ENCODE measurements at places on chromosomes 1 and 21.

- no peak for DNase-seq
Observed at GRCh38 chr1:30756545-30757351, 826 bp downstream of the LAPTM5 start.

DNA sequence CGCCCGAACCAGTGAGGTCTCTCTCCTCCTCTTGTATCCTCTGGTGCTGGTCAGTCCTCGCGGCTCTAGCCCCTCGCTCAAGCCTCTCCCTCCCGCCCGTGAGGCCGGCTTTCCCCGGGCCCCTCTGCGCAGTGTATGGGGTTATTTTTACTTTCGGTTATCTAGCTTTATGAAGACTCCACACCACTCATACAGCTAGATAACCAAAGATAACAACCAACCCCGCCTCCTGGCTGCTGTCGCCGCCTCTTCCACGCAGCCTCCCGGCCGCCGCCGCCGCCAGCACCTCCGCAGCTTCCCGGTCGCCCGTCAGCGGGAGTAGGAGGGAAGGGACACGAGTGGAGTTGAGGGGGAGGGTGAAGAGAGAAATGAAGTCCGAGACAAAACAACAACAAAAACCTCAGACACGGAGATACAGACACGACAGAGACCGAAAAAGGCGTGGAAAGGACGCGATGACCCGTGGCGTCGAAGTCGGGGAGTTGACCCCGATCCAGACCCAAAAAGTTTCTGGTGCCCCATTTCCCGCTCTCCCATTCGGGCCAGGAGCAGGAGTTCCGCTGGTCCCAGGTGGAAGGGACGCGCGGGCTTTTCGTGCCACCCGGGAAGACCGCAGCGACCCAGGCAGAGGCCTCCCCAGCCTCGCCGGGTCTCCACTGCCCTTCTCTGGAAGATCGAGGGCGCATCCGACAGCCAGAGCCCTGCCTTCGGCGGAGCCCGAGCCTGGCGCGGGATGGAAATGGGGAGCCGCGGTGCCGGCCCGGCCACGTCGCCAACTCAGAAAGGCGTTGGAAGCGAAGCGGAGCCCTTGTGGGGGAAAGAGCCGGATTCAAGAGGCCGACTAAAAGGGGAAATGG, 51.4 kb downstream of the RHBG start:
- peak; percentile 54 for DNase-seq

GRCh38 chr1:109655615-109656519, at the start of gene GSTM4:
TSS of gene GSTM4 (plus strand) at chr1:109656099. CDS start at chr1:109656390, 291 bp downstream.
- DNase-seq = peak; percentile 86

GRCh38 chr1:89723863-89724262, 90.9 kb downstream of the LRRC8C start:
- no peak for DNase-seq

DNA sequence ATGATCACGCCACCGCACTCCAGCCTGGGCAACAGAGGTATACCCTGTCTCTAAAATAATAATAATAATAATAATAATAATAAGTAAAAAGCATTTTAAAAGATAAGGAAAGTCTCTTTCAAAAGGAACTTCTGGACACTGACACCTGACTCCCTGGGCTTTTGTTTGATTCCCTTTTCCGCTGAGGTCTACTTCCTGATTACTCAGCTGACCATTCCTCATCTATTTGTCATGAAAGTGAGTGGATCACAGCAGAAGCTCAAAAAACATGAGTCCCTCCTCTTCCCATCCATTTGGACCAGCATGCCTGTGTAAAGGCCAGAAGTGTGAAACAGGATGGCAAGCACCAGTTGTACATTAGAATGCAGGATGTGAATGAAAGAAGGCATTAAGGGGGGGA, 61.1 kb upstream of the FBXO28 start:
- DNase-seq = no peak

- DNase-seq = no peak
Observed at GRCh38 chr1:23249787-23250454, 32.6 kb upstream of the HTR1D start.

- no peak for DNase-seq
Observed at GRCh38 chr1:97833881-97834280, 87.0 kb downstream of the DPYD start.

DNA sequence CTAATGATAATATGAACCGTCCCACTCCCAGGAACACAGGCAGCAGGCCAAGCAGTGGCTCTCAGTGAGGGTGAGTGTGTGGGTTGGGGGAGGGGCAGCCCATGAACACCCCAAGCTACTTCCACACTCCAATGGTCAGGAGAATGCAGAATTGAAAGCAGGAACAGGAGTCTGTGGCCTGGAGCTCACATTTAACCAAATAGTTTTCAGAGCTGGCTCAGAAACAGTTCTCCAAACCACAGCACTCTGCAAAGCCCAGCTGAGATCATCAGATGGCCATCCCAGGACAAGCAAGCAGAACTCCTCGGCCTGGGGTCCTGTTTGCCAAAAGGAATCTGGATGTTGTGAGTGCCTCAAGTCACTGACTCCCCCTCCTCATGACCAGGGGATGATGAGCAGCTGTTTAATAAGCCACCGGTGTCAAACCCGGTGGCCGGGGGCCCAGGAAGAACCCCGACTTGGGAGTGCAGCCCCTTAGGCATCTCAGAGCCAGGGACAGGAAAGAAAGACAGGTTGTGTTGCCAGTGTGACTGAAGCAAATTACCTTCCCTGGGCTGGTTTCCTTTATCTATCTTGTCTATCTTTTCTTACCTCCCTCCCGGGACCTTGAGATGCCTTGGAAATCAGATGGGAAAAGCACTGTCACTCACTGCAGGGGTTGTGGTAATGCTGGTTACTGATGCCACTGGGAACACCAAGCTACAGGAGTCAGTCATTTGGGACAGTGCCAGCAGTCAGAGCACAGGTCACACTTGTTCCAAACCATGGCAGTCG, 20.4 kb downstream of the DEGS1 start:
- peak; percentile 35 for DNase-seq

DNA sequence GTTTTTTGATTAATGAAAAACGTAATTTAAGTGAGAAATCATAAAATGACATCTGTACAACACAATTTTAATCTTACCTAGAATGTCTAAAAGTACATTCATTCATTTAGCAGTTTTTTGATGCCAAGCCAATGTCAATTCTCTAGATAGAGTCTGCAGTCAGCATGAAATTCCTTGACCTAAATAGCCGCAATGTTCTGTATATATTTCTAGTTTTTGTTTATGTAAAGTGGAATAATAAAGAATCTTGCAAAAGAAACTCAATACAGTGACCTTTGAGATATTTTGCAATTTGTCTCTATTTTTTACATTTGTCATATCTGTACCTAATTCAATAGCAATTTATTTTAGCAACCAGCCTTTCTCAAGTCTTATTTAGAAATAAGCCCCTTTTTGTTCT, 176.0 kb downstream of the ATP6V1G3 start:
- DNase-seq = no peak

DNA sequence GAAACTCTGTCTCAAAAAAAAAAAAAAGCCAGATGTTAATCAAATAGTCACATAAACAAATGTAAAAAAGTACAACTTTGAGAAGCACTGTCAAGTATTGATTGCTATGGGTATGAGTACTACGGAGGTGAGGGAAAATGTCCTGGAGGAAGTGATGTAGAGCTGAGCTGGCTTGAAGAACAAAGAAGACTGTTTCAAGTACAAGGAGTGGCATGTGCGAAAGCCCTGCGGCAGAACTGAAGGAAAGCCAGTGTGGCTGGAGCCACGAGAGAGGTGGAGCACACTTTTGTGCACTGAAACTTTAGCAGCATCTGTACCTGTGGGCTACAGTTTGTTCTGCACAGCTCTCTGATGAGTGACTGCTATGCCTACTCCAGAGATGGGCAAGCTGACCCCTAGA, 5.4 kb upstream of the RPS6KA1 start:
- DNase-seq = no peak

DNA sequence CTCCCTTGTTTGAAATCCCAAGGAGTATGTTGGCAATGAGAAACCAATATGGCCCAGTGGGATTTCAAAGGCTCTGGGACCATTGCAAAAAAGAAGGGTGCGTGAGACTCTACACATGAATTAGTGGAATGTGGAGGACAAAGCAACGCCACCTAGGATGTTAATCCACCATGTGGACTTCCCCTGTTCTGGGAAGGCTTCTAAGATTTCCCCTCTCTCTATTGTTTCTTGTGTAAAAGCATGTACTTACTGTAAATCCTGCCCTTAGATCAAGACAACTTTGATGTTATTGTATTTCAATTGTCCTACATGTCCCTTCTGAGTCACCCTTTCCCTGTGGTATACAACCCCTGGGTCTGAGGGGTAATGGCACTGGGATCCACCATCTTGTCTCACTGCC, 4.7 kb upstream of the ACADM start:
- DNase-seq = peak; percentile 31

DNA sequence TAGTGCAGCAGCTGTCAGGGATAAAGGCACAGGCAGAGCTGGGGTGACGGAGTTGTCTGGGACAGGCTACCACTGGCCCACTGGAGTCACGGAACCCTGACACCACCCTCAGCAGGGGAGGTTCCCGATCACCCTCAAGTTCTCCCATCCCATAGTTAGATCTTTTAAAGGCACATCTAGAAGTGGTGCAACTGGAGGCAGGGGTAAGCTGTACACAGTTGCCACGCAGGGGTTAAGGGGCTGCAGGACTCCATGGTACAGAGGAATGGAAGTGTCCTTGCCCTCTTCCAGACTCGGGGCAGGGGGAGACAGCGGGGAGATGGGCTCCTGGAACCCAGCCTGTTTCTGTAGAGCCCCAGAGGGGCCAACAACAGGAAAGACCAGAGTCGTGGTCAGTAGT, 13.3 kb downstream of the CC2D1B start:
- DNase-seq = no peak

GRCh38 chr1:110672753-110673108, 2.0 kb downstream of the KCNA3 start:
- DNase-seq = no peak

- DNase-seq = no peak
Observed at GRCh38 chr1:243507001-243507671, 251.3 kb downstream of the SDCCAG8 start.

- peak; percentile 74 for DNase-seq
Observed at GRCh38 chr1:165403835-165404482, 41.0 kb downstream of the RXRG start.

DNA sequence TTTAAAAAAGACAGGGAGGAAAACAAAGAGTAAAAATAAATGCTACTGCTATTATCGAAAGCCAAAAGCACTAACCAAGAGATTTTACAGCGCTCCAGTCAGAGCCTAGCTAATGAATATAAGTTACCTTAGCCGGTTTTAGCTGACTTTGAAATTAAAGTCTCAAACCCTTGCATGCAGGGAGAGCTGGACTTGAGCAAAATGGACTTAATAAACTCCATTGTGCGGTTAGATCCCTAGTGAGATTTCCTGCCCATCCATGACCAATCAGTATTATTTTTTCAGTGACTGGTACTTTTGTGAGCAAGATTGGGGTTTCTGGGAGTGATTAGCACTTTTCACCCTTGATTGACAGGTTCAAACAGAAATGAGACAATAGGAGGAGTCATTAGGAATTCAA, 333.4 kb upstream of the ADGRL2 start:
- DNase-seq = peak; percentile 51

DNA sequence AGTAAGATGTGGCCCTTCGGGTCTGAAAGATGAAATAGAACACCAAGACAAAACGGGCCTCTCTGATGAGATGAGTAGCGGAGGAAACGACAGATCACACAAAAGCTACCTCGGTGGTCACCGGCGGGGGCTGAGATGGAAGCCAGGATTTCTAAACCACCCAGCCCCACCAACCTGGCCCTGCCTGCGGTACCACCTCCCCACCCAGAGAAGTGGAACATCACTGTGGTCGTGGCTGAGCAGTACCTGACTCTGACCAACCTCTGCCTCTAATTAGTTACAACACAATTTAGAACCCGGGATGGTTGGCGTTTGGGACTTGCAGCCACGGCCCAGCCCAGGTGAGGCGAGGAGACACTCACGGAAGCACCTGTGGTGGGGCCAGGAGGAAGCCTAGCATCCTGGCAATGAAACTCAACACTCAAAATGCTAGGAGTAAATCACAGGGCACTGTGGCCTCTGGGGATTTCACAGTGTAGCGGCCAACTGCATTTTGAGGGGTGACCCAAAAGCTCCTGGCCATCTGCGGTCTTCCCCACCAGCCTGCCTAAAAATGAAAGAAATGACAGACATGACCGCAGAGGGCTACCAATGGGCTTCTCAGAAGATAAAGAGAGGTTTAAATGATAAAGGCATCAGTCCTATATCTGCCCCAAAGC, 73.4 kb downstream of the ITPKB start:
- no peak for DNase-seq

GRCh38 chr1:194473766-194474165, 1287.4 kb upstream of the B3GALT2 start:
- no peak for DNase-seq

DNA sequence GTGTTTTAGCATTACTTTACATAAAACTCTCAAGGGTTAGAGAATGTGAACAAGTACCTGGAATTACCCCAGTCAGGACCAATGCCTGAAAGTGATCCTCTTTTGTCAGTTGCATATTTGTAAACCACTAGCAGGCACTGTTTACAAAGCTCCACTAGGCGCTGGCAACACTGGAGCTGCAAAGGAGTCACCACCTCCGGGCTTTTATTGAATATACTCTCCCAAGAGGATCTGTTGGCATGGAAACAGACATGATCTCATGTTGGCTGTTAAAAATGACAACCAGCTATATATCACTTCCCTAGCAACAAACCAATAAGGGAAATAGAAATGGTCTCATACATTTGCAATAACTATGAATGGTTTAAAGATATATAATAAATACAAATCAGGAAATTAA, 116.0 kb downstream of the TTLL7 start:
- DNase-seq = peak; percentile 16

GRCh38 chr1:111857194-111857651, 101.5 kb downstream of the DDX20 start:
- DNase-seq = no peak

GRCh38 chr21:42089093-42089631, 18.0 kb downstream of the UMODL1 start:
- DNase-seq = no peak

DNA sequence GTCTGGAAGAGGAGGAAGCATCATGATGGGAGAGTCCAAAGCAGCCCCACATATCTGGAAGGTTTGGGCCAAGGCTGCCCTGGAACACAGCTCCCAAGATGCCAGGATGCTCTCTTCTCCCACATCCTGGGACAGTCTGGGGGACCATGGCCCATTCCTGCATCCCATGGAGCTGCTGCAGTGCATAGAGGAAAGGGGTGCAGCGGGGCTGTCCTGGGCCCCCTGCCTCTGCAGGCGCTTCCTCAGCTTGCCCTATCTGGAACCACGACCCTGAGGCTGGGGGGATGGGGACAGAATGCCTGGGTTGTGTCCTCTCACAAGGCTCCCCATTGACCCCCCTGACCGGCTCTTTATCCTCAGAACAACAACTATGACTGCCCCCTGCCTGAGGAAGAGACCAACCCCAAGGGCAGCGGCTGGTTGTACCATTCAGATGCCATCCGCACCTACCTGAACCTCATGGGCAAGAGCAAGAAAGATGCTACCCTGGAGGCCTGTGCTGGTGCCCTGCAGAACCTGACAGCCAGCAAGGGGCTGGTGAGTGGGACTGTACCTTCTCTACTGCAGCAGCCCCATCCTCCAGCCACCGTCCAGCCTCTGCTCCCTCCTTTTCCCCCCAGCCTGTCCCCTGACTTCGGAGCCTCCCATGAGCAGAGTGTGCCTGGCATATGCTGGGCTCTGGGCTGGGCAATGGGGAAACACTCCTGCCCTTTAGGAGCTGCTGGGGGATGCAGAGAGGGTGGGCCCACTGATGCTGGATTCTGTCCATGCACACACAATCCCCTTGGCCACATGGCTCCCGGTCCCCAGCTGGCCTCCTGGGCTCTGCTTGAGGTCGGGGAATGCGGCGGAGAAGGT, 39.6 kb downstream of the PKP1 start:
- no peak for DNase-seq

- DNase-seq = no peak
Observed at GRCh38 chr1:21673277-21673780, 4.2 kb upstream of the RAP1GAP start.

- no peak for DNase-seq
Observed at GRCh38 chr21:37771181-37771580, 145.1 kb downstream of the KCNJ6 start.

Measured in neural progenitor cell (in vitro differentiated cells).